DMS53 (cell line): ENCODE measurements at places on chromosomes 12 and 14.

DNA sequence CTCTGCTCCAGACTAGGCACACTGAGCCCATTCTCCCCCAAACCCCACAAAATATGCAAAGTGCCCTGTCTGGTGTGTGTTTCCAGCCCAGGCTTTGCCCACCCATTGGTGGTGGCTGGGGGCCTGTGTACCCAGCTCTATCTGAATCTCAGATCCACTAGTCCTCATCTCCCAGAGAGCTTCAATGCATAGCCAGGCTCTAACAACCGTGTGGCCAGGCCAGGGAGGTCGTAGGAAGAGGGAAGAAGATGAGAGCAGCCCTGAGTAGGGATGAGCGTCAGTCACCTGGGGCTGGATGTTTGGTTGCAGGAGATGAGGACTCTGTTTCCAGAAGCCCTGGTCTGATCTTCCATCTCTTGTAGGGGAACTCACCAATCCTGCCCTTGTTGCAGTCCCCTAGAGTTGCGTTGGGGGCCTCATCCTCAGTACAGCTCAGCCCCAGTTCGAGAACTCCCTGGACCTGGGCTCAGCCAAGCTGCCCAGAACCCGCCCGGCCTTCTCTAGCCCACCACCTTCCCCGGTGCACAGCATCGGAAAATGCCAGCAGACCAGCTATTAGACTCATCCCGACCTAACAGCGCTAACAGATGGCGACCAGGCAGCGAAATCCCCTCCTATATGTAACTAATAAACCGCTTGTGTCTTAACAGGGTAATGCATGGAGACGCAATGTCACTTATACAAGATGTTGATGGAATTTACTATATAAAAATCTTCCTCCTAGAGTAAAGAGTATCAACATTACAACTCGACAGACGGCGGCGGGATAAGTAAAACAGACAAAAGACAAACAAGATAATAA is 3.2 kb upstream of the LHX5 start:
- DNase-seq: no peak

GRCh38 chr12:6273541-6274230 is 36.8 kb upstream of the PLEKHG6 start:
- peak; percentile 49 for DNase-seq

GRCh38 chr14:63614679-63615363 is 26.9 kb downstream of the WDR89 start:
- DNase-seq: no peak

GRCh38 chr14:77498120-77498979 is at the start of gene ISM2:
Gene ISM2 (minus strand): TSS chr14:77498816. CDS start chr14:77498793, 23 bp downstream.
- peak; percentile 80 for DNase-seq

- DNase-seq: no peak
Observed at GRCh38 chr12:68070957-68071356, 81.7 kb downstream of the IFNG-AS1 start.

DNA sequence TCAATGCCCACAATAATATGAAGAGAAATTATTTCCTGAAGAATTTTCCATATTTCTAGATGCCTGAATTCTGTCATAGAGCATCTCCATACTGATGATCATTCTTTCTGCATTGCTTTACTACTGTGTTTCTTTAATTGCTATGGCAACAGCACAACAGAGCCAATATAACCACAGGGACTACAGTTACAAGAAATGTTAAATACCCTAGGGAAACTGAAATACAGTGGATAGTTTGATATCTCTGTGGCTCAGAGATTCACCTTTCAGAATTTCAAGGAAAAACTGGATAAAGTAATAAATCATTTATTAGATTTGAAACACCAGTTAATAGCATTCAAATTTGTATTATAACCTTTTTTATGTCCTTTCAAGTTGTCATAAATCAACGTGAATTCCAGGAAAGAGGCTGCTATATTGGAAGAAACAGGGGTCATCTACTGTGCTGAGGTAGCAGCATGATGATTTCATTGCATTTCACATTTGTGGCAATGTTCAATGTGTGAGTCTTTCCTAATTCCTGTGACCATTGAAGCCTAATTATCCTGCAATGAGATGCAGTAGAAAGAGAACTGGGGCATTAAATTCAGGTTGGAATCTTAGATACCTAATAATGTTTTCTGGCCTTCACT is 267.1 kb downstream of the LRFN5 start:
- peak; percentile 22 for DNase-seq

DNA sequence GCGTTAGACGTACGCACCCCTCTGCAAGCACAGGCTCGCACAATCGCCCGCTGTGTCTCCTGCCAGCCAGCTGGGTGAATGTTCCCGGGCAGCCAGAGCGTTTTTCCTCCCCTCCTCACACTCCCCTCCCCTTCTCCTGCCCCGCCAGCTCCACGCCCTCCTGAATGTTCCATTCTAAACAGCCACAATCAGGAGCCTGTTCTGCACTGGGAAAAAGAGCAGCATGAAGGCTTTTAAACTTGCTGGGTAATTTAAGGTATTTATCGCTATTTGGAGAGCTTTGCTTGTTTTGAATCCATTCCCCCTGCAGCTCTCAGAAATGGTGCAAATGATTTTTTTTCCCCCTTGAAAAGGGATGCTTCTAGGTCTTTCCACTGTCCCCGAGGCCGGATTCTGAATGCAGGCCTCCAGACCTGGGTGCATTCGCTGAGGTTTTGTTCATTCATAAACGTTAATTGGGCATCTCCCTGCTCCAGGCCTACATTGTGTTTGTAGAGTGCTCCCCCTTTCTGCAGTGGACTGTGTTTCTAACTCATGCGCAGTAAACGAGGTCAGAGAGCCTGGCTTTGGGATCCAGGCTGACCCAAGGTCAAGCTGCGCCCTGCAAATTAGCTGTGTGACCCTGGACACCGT is 212.5 kb downstream of the CHST11 start:
- no peak for DNase-seq

- no peak for DNase-seq
Observed at GRCh38 chr12:118830296-118830695, 151.0 kb upstream of the SRRM4 start.

DNA sequence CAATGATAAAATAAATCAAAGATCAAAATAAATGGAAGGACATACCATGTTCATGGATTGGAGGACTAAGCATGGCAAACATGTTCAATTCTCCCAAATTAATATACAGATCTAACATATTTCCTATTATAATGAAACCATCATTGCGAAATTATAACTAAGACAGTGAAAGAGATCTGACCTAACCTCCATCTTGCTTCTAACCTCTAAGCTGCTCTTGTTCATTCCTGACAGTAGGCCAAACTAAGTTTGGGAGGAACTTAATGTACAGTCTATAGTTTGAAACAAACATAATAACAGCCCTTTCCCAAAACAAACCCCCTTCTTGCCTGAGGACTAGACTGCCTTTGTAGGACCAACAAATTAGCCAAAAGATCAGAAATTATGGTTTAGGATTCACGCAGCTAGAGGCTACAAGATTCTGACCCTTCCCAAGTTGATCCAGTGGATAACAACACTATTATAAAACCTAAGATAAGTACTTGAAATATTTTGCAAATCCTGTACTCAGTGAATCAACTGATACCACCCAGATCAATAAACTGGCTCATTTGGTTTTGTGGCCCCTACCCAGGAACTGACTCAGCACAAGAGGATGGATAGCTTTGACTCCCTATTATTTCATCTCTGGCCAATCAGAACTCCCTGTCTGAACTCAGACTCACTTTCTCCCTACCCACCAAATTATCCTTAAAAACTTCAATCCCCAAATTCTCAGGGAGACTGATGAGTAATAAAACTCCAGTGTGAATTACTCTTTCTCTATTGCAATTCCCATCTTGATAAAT is 41.7 kb upstream of the OR5AU1 start:
- no peak for DNase-seq

GRCh38 chr14:94047581-94047980 is 21.4 kb downstream of the OTUB2 start:
- DNase-seq: no peak

DNA sequence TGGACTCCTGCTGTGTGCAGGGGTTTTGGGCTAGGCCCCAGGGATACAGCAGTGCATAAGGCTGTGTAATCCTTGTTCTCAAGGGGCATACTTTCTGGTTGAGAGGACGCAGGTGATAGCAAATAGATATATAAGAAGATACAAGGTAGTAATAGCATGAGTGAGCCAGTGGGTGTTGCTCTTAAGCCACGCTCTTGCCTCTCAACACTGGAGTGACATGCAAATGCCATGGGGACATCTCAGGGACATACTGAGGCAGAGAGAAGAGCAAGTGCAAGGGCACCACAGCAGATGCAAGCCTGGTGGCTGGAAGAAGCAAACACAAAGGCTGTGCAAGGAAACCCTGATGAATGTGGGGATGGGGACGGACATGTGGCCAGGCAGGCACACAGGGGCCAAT is 223.3 kb downstream of the CHST11 start:
- peak; percentile 68 for DNase-seq

DNA sequence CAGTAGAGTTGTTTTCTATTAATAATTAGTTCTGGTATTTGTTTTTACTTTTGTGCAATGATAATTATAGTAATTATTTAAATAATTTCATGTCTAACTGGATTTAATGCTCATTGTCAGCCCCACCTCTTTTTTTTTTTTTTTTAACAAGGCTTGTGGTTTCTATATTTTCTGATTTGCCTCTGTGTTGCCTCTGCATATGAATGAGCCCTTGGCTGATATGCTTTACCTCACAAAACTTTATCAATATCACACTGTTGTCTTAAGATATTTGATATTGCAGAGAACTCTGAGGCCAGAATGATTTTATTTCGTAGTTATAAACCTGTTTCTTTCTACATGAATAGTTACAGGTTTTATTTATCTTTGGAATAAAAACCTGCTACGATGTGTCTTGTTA is 116.2 kb upstream of the ATP2B1 start:
- no peak for DNase-seq

DNA sequence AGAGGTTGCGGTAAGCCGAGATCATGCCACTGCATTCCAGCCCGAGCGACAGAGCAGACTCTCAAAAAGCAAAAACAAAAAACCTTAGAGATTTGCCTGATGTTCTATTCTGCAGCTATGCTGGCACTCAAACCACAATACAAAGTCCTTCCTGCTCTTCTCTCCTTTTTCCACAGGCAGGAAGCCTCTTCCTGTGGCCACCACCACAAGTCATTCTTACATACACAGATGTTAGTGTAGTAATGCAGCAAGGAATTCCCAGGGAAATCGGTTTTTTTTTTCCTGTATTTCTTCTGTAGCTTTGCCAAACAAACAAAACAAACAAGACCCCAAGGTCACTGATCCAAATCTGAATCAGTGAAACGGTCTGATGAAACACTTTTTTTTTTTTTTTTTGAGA is 104.3 kb downstream of the FIGNL2 start:
- no peak for DNase-seq

DNA sequence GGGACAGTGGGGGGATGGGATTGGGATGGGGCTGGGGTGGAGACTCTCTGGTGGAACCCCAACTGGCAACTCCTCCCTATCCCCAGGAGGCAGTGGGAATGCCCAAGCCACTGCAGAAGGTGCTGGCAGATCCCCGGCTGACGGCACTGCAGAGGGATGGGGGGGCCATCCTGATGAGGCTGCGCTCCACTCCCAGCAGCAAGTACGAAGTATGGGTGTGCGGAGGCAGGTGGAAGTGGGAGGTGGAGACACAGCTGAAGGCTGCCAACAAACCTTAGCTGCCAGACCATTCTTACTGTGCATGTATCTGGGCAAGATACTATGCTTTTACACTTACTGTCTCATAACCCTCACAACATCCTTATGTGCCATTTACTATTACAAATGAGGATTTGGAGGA is 8.2 kb downstream of the ARHGEF40 start:
- no peak for DNase-seq

GRCh38 chr12:93614917-93615596 is 42.6 kb downstream of the SOCS2 start:
- no peak for DNase-seq

- no peak for DNase-seq
Observed at GRCh38 chr12:1935700-1936378, 17.4 kb upstream of the CACNA2D4 start.

GRCh38 chr12:26631846-26632245 is 201.1 kb downstream of the ITPR2 start:
- no peak for DNase-seq

DNA sequence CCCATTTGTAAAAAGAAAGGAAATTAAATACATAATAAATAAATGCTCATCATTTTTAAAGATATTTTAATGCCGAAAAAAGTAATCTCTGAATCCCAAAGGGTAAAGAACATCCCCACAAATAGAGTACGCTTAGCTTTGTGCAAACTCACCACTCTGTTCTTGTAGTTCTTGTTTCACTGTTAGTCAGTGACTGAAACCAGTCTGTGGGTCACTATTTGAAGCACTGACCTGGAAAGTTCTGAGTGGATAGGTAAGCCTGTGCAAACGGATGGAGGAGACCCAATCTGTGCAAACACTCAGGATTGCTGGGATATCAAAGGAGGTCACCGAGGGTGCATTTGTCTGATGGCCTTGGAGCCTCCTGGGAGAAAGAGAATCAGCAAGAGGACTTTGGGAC is 68.1 kb upstream of the TSPAN11 start:
- peak; percentile 96 for DNase-seq

GRCh38 chr14:99329711-99330315 is 57.8 kb upstream of the BCL11B start:
- DNase-seq: no peak

DNA sequence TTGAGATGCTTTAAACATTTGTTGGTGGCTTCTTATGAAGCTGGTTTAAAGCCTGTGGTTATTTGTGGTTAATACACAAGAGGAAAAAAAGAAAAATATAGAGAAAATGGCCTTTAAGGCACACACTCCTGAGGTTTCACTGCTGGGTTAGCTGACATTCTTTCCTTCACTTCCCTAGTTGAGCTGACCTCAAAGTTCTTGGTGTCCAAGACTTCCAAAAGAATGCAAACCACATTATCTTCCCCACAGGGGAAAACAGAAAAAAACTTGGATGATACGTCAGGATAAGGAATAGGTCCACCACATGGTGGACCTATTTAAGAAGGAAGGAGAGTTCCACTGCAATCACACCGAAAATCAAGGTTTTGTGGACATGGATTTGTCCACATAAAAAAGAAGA is 94.3 kb downstream of the SLC25A21 start:
- no peak for DNase-seq

DNA sequence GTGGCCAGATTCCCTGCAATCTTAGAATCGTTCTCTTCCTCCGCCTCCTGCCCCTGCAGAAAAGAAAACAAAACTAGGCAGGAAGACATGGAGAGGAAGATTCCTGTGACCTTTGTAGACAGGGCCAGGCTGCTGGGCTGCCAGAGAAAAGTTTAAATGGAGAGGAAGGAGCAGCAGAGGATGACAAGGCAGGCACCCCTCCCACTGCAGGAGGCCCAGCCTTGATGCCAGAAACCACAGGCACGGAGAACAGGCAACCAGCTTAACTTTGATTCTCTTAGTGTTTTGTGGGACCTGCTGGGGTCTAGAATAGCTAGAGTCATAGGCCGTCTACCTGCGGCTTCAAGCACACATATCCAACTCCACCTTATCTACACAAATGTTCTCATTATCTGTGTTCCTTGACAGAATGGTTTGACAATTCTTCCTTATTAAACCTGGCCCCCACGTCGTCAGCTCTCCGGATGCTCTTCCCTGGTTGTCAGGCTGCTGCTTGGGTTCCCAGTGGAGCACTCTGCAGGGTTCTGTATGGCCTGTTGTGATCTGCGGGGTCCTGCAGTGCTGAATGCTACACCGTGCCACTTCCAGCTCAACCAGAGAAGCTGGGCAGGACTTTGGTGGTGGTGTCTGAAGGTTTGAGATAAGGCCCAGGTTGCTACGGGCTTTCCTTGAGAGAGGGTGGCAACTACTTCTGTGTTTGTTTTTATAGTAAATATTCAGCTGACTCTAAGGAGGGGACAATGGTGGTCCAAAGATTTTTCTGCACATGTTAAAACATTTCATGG is 609.5 kb downstream of the AACS start:
- no peak for DNase-seq

GRCh38 chr14:105060751-105061427 is 4.3 kb downstream of the GPR132 start:
- no peak for DNase-seq
